IPS DF 19.7 (cell line): ENCODE measurements at places on chromosomes 11 and 22.

- DNase-seq, result no peak
Observed at GRCh38 chr11:112555491-112556364, 295.1 kb upstream of the PLET1 start.

DNA sequence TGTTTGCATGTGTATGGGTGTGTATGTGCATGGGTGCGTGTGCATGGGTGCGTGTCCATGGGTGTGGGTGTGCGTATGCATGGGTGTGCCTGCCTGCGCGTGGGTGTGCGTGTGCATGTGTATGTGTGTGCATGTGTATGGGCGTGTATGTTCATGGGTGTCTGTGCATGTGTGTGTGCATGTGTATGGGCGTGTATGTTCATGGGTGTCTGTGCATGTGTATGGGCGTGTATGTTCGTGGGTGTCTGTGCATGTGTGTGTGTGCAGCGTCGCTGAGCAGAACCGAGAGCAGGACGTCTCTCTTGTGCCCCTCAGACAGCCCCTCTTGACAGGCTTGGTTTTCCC lies 13.9 kb downstream of the IL17REL start:
- DNase-seq, result no peak

- DNase-seq, result no peak
Observed at GRCh38 chr11:124747406-124748099, 4.5 kb downstream of the VSIG2 start.

GRCh38 chr11:106281455-106282173 lies 204.2 kb downstream of the AASDHPPT start:
- DNase-seq, result no peak

GRCh38 chr22:23569716-23570115 lies 10.4 kb downstream of the IGLL1 start:
- DNase-seq, result no peak

DNA sequence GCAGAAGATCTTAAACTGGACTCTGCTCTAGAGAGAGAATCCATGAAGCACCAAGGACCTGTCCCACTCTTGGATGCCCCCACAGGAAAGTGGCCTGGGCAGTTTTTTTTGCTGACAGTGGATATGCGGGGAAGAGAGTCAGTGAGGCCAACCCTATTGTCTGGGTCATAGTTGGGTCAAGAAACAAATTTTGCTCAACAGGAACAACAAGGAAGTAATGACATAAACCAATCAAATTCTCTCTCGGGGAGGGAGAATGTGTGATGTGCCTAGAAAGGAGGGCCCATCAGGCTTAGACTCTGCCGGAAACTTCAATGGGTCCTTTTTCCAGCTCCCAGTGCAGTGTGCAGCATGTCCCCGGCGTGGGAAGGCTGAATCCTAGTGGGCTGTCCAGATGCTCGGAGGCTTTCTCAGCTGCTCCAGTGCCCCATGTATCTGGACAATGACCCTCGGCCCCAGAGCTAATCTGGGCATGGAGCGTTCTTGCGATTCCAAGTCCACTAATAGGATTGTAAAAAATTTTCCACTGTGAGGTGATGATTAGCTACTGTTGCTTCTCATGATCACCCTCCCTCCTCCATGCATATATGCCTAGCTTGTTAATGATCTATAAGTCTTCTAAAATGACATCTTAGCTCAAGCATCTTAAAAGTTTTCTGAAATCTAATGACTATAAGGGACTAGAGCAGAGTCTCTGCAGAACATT lies 101.0 kb downstream of the SNX19 start:
- DNase-seq, result no peak

DNA sequence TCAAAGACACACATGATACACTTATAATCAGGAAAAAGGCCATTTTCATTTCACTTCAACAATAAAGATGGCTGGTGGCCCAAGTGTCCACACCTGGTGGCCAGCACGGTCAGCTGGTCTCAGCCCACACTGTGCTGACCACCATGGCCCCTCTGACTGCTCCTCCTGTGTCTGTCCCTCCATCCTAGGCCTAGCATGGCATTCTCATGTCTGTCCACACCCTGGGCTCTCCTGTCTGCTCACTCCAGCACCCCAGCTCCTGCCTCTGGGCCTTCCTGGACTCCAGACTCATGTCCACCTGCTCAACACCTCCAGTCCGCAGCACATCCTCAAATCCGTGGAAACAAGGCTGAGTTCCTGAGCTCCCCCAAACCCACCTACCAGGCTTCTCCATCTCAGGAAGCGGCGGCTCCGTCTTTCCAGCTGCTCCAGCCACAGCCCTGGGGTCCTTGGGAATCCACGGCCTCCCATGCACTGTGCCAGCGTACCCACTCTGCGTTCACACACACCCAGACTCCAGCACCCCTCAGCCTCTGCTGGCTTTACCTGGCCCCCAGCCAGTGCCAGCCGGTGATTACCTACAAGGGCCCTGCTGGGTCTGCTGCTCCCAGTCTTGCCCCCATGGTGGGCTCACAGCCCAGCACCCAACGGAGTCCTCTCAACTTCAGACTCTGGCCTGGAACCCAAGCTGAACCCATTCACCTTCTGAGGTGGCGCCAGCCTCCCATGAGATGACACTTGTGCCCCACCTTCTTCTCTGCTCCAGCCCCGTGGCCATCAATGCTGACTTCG lies 13.9 kb downstream of the SIRT3 start:
- no peak for DNase-seq

DNA sequence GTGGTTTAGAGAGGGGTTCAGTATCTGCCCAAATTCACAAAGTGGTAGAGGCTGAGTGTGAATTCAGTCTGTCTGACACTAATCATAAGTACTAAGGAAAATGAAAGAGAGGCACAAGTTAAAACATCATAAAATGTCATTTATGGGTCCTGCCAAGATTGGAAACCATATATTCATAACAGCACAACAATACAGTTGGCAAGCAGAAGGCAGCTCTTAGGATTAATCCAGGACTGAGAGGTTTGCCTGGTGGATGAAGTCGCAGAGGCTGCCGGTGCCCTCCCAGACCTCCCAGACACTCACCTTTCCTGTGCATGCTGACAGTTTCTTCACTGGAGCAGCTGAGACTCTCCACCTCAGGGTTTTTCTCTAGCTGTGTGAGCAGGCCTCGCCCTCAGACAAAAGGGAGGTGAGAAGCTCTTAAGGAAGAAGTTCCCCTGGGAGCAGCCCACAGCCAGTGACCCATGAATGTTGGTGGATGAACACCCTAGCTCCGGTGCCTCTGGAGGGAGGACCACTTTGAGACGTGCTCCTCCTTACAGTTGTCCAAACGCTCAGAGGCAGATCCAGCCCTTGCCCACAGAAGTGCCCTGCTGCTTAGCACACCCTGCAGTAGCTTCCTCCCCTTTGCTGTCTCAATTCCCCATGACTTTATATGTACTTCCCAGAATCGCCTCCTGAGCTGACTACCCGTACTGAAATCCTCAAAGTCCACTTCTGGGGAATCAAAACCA lies 43.7 kb downstream of the MAML2 start:
- no peak for DNase-seq

- DNase-seq, result no peak
Observed at GRCh38 chr22:43004362-43005035, 10.4 kb downstream of the PACSIN2 start.

- DNase-seq, result no peak
Observed at GRCh38 chr11:126124231-126124661, 61.6 kb upstream of the CDON start.

- no peak for DNase-seq
Observed at GRCh38 chr11:12942157-12942556, 67.0 kb upstream of the RASSF10 start.

- DNase-seq, result no peak
Observed at GRCh38 chr11:124915541-124916369, 3.3 kb upstream of the HEPN1 start.

DNA sequence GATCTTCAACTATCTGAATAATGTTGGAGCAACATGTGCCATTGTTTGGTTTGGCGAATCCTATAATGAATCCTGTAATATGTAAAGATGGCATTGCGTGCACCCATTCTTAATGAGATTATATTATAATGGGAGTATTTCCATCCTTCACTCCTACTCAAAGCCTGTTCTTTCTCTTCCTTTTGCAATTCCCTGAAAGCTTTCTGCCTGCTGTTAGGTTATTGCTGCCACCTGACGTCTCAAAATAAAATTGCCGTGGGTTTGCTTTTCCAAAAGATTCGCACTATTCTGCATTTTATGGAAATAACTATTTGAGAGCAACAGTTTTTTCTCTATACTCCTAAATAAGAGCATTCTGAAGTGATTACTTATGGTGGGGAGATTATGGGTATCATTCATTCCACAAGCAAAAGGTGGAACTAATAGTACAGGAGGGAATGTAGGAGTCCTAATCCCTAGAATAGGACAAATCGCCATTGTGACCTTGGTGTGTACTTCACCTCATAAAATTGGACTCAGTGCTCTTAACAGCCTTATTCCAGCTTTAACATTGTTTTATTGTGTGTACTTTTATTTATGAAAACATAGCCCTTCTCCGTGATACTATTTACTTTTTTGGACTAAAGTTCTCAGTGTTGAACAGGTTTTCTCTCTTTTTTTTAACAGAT lies 69.6 kb upstream of the ALKBH3 start:
- DNase-seq, result no peak

- DNase-seq, result no peak
Observed at GRCh38 chr11:73405146-73405510, 28.9 kb downstream of the RELT start.

DNA sequence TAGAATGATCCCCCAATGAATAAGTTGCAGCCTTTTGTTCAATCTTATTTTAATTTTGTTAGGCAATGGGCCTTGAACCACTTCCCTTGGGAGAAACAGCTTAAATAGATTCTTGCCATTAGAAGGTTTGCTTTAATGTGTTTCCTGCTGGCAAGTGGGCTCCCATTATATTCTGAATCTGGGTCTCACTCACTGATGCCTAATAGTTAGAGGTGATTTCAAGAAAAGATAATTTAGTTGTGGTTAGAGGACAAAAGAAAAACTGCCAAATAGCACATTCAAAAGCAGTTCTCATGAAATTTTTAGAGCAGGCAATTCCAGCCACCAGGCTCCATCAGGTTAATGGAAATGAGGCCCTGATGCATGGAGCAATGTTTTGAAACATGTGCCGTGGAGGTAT lies 362.6 kb upstream of the CHORDC1 start:
- DNase-seq, result no peak

GRCh38 chr11:43067681-43068080 lies 244.1 kb upstream of the API5 start:
- DNase-seq, result no peak

DNA sequence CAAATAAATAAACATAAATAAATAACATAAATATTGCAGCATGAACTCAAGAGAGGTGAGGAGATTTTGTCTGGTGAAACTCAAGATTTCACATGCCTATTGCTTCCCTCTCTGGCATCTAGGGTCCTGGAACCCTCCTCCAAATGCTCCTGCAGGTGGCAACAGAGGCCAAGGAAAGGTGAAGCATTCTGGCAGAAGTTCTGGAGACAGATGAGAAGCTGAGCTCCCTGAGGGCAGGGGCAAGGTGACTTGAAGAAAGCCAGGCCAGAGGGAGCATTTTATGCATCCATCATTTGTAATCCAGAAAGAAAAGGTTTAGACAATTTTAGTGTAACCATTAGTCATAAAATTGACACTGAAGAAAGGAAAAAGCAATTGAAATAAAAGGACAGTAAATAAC lies 64.9 kb downstream of the ENDOD1 start:
- peak; percentile 30 for DNase-seq

DNA sequence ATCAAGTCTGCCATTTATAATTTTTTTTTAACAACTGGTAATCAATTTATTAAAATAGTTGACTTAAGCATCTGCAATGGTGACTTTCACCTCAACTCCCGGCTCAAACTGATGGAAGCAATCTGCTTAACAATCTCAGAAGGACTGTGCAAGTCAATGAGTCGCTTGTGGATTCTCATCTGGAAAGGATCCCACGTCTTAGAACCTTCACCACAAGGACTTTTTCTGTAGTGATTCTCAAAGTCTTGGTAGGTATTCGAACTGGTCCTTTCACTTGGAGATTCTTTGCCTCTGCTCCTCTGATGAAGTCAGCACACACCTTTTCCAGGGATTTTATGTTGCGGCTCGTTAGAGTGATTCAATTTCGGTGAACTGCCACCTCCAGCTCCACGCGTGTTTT lies 7.3 kb downstream of the RSF1 start:
- DNase-seq, result no peak

- no peak for DNase-seq
Observed at GRCh38 chr11:128471138-128471661, 116.2 kb downstream of the ETS1 start.

- no peak for DNase-seq
Observed at GRCh38 chr22:48091656-48092223, 1329.3 kb downstream of the TBC1D22A start.

DNA sequence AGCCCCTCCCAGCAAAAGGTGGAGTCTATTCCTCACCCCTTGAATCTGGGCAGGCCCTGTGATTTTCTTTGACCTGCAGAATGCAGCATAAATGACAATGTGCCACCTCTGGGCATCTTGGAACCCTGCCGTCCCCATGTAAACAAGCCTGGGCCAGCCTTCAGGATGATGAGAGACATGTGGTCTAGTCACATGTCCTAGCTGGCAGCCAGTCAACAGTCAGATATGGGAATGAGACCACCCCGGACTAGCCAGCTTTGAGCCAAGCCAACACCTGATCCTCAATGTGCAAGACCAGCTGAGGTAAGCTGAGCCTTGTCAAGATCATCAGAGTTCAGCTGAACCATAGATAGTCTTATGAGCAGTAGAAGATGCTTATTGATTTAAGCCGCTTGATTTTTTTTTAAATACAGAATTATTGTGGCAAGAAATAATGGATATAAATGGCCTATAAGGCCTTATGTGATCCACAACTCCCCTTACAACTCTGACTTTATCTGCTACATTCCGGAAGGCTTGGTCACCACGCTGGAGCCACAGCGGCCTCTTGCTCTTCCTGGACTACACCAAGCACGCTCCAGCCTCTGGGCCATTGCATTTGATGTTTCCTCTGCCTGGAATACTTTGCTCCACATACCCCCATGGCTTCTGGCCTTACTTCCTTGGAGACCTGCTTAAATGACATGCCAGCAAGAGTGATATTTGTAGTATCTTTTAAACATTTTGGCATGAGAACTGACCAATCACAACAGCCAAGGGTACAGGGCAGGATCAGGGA lies 225.9 kb upstream of the SESN3 start:
- DNase-seq, result no peak

DNA sequence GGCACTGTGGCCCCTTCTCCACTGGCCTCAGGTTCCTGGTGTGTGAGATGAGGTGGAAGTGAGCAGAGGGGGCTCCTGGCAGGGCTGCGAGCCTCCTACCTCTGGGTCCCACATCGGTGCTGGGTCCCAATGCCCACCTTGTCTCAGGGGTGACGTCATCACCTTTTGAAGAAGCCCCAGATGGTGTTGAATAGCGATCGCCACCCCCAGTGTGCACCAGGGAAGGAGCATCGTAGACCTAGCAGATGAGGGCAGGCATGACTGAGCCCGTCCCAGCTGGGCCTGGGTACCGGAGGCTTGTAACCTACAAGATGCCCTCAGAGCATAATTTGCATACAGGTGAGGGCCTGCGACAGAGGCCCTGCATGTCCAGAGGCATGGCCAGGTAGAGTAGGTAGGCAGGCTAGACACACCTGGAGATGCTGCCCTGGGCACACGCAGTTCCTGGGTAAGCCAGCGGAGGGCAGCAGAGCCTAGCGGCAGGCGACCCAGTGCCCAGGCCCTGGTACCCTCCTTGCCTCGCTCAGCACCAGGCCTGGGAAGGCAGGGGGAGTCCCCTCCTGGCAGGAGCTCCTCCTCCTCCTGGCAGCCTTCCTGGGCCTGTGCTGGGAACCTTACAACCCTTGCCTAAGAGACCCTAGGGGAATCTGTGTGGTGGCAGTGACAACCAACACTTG lies 52.5 kb downstream of the TPCN2 start:
- DNase-seq, result peak; percentile 33

- no peak for DNase-seq
Observed at GRCh38 chr11:68843052-68843561, 1.4 kb upstream of the CPT1A start.
